ENCODE measurements at places on chromosomes 11 and 22.

DNA sequence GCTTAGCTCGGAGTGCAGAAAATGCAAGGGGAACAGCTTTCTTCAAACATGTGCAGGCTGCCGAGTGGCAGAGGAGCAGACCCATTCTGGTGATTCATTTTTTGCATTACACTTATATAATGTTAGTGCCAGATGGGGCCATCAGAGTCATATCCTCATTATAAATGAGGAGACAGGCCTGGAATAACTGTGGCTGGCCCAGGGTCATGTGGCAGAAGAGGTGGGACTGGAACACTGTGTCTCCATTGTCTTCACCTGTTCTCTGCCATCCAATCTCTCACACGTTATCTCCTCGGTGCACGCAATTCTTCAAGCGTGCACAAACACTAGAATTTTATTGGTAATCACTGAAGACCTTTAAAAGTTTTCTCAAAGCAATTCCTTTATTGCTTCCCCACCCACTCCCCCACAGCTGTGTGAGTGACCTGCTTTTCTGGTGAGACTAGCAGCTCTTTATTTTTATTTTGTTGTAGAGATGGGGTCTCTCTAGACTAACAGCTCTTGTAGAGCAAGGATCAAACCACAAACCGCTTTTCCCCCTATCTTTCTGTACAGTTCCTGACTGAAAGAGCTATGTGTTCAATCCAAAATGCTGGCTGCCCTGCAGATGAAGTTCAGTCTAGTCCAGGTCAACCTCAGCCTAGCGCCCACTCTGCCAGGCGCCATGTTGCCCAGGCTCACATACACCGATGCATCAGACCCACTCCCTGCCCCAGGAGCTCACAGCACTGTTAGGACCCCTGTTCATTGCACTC lies 75.3 kb downstream of the ST3GAL4 start:
- no peak for DNase-seq

DNA sequence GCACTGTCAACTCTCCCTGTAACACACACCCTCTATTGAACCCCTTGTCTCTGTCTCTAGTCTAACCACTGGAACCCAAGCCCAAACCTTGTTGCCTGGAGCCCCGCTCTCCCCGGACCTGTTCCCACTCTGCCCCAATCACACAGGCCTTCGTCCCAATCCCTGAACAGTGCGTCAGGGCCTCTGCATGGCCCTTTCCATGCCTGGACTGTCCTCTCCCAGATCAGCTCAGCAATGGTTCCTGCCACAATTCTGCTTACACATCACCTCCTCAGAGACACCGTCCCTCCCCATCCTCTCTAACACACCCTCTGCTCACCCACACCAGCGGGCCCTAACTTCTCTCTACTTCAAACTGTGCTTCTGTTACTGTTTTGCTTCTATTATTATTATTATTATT lies 1.5 kb downstream of the TREH start:
- no peak for DNase-seq

GRCh38 chr11:87398931-87399330 lies 361.2 kb downstream of the TMEM135 start:
- peak; percentile 4 for DNase-seq

GRCh38 chr22:33706100-33706499 lies 214.2 kb downstream of the LARGE1 start:
- DNase-seq, result no peak

DNA sequence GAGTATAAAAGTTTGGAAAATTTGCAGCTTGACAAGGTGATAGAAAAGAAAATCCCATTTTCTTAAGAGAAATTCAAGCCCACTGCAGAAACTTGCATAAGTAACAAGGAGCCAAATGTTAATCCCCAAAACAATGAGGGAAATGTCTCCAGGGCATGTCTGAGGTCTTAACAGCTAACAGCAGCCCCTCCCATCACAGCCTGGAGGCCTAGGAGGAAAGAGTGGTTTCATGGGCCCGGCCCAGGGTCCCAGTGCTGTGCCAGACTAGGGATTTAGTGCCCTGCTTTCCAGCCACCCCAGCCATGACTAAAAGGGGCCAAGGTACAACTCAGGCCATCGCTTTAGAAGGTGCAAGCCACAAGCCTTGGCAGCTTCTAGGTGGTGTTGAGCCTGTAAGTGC lies 123.7 kb upstream of the TRPC6 start:
- DNase-seq, result no peak

GRCh38 chr11:12159351-12160099 lies 49.1 kb downstream of the MICAL2 start:
- peak; percentile 89 for DNase-seq

- no peak for DNase-seq
These were observed 4.3 kb upstream of the FLI1 start for GRCh38 chr11:128689591-128689947.

DNA sequence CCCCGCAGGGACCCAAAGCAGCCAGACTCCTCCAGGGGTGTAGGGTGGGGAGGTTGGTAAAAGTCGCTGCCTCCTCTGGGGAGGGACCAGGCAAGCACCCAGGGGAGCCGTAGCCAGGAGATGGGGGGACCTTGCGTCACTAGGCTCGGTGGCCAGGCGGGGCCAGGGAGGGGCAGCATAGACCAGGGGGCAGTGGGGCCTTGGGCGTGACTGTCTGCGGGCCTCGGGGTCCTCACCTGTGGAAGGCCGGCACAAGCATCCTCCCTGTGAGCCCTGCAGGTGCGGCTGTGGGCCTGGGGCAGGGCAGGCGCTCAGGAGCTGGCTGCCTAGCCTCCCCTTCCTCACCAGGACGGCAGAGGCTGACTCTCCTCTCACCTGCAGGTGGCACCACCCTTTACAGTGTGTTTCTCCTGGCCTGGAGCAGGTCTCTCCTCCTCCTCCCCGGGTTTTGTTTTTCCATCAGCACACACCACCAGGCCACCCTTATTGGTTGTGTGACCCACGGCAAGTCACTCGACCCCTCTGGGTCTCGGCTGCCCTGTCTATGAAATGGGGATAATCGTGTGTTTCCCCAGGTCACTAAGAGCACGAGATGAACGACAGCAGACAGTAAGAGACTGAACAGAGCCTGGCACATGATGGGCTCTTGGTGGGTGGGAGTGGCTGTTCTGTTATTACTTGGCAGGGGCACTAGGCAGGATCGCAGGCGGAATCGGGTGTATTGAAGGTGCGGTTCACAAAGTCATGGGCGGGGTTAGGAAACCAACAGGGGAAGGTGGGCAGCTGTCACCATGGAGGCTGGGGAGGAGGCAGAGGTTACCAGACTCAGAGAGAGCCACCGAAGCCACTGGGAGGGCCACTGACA lies 52.7 kb downstream of the FLRT1 start:
- no peak for DNase-seq

DNA sequence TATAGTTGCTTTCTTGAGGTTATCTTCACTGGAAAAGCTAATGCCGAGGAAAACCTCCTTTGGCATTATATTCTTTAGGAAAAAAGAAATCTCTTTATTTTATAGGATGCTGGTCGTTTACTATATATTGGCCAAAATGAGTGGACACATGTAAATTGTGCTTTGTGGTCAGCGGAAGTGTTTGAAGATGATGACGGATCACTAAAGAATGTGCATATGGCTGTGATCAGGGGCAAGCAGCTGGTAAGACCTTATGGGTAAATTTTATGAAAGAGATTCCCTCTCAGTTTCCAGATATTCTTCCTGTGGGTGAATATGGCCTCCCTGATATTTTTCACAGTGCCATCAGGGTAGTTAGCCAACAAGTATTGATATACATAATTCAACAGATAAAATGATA lies 29.4 kb upstream of the TTC36 start:
- DNase-seq, result peak; percentile 36

- DNase-seq, result no peak
These were observed 88.6 kb upstream of the B3GAT1 start for GRCh38 chr11:134500621-134501020.

GRCh38 chr11:2843551-2843950 lies 42.0 kb downstream of the CDKN1C start:
- no peak for DNase-seq

DNA sequence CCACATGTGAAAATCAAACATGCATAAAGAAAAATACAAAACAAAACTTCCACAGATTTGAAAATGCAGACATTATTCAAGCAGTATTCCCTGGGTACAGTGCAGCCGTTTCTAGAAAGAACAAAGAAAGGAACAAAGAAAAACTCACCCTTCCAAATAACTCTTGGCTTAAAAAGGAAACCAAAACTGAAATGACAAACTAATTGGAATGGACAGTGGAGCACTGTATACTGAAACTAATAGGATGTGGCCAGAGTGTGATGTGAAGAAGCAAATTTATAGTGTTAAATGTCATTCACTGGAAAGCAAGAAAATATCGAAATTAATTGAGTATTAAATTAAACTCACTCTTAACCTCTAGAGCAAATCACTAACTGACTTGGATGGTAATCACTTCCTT lies 55.4 kb downstream of the QSER1 start:
- DNase-seq, result no peak

- no peak for DNase-seq
These were observed 41.3 kb upstream of the VPREB1 start for GRCh38 chr22:22203048-22203971.

- no peak for DNase-seq
These were observed 111.1 kb downstream of the MYO18B start for GRCh38 chr22:25853078-25853477.

DNA sequence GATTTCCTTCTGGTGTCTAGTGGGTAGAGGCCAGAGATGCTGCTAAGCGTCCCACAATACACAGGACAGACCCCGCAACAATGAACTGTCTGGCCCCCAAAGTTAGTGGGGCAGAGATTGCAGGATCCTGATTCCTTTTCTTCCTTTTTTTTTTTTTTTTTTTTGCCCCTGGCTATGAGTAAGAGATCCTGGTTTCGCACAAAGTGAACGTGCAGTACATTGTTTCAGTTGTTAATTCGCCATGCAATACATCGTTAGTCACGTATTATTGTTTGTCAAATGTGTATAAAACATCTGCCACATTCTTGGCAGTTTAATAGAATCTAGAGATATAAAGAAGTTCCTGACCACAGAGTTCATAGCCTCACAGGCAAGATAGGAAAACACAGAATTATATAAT lies 20.2 kb downstream of the ST3GAL4 start:
- peak; percentile 89 for DNase-seq

DNA sequence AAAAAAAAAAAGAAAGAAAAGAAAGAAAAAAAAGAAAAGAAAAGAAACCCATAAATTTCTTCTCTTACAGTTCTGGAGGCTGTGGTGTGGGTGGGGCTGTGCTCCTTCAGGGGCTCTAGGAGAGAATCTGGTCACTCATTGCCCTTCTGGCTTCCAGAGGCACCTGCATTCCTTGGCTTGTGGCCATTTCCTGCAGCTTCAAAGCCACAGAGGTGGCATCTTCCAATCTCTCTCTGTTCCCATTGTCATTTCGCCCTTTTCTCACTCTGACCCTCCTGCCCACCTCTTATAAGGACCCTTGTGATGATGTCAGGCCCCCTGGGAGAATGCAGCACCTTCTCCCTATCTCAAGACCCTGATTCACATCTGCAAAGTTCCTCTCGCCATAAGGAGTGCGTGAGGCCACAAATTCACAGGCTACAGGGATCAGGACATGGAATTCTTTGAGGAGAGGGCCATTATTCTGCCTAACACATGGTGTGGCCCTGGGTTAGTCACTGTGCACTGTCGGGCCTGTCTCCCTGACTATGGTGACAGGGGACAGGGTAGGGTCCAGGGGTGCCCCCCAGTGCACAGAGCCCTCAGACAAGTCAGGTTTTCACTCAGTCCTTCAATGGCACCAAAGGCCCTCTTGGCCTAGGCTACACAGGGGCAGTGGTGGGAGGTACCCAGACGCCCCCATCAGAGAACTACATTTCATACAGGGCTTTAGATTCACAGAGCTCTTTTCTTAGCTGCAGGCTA lies 38.6 kb upstream of the PRR5 start:
- DNase-seq, result no peak

- no peak for DNase-seq
These were observed 225.8 kb downstream of the ETS1 start for GRCh38 chr11:128361451-128362020.

Data from fibroblast of pulmonary artery (primary cell).